ENCODE measurements at places on chromosomes 12 and 14. TPM values are rescaled to one million over a fixed set of nuclear protein-coding genes. Genes with fewer than 3 reads are reported as not detected.

The SLC39A2 gene
- not detected for polyA plus RNA-seq

- DNase-seq, result no peak
Measured at GRCh38 chr14:85317491-85318021, 212.4 kb upstream of the FLRT2 start.

- no peak for DNase-seq
Measured at GRCh38 chr12:105590571-105590970, 260.1 kb downstream of the C12orf75 start.

DNA sequence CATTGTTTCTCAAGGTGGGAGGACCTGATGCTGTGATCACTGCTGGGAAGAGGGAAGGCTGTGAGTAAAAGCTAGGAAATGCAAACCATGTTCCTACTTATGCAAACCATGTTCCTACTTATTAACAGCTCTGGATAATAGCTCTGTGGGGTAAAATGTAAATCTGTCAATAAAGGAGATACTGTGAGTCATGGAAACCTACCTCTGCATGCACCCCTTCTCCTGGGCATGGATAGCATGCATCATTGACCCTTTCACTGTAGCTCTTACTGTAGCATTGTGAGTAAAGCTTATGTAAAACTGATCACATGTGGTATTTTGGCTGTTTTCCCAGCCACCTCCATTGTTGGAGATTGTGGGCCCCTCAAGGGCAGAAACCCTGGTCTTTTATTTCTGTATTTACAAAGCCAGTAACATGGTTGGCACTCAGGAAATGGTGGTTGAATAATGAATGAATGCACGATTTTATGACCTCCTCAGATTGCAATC is 253.7 kb downstream of the GRIN2B start:
- DNase-seq, result no peak

The RFC5 gene
- 11.2 TPM for polyA plus RNA-seq

GRCh38 chr14:103442288-103442687 is 57.1 kb downstream of the MARK3 start:
- DNase-seq, result no peak

The TTC9 gene
- polyA plus RNA-seq, result 10.9 TPM

- no peak for DNase-seq
Measured at GRCh38 chr14:74882103-74882920, 596 bp downstream of the DLST start.

The CALCOCO1 gene
- polyA plus RNA-seq, result 80.8 TPM

The RAB15 gene
- 36.7 TPM for polyA plus RNA-seq

DNA sequence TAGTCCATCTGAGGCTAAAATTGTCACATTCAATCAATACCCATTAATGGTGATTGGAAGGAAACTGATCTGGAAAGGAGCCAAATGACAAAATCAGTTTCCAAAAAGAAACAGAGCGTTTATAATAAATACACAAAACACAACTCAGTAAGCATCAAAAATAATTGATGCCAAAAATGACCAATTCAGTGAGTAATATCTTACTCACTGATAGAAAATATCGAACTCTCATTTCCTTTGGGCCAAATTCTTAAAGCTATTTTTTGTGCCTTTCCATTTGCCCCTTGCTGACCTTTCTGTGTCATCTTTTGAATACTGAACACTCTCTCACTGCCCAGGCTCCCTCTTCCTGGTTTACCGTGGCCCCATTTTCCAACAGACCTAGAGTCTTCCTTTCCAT is 22.5 kb upstream of the ATP2B1 start:
- DNase-seq, result no peak

- DNase-seq, result no peak
Measured at GRCh38 chr12:68761901-68762630, 16.1 kb downstream of the SLC35E3 start.

- no peak for DNase-seq
Measured at GRCh38 chr12:32478858-32479725, 79.7 kb downstream of the FGD4 start.

GRCh38 chr14:22532345-22533056 is 56.5 kb downstream of the DAD1 start:
- DNase-seq, result no peak

DNA sequence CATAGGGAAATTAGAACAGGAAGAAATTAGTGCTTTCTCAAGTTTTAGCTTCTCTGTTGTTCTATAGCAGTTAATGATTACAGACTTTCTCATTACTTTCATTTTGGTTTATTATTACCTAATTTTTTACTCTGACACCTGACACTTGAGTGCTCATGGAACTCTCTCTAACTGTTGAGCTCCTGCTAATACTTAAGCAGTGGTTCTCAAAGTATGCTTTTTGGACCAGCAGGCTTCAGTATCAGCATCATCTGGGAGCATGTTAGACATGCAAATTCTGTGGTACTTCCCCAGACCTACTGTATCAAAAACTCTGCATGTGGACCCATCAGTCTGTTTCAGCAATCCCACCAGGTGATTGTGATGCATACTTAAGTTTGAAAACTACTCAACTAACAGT is 235.3 kb downstream of the CCDC91 start:
- no peak for DNase-seq

- no peak for DNase-seq
Measured at GRCh38 chr12:76480796-76481195, 78.8 kb downstream of the OSBPL8 start.

The TSHR gene
- polyA plus RNA-seq, result 0.65 TPM

GRCh38 chr12:57141249-57141648 is 6.2 kb downstream of the LRP1-AS start:
- no peak for DNase-seq

DNA sequence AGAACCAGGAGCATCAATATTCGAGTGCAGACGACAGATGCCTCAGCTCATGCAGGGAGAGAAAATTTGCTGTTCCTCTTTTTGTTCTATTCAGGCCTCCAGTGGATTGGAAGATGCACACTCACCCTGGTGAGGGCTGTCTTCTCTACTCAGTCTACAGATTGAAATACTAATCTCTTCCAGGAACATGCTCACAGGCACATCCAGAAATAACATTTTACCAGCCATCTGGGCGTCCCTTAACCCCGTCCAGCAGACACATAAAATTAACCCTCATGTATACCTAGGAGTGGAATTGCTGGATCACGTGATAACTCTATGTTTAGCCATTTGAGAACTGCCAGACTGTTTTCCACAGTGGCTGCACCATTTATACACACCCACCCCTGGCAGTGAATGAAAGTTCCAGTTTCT is 4.5 kb upstream of the OAS2 start:
- no peak for DNase-seq

DNA sequence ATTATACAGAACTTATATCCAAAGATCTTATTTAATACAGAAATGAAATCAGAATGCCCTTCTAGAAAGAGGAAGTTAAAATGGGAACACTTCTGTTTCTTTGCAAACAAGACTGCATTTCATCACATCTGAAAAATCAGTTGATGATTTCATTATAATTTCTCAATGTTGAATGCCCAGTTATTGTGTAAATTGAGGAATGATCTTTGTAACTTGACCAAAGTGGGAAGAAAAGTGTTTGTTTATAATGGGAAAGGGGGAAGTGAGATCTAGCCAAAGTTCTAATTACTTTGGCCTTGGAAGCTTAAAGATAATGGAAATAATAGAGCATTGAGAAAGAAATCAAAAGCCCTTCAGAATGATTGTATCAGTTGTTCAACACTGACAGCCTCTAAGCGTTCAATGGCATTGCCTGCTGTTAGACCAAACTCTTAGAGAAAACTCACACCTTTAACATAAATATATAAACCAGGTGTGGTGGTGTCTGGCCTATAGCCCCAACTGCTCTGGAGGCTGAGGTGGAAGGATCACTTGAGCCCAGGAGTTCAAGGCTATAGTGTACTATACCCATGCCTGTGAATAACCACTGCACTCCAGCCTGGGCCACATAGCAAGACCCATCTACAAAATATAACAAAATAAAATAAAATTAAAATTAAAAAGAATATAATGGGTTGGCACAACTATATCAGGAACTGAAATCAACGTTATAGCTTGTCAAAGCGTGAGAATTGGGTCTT is 9.9 kb upstream of the LYZ start:
- no peak for DNase-seq

DNA sequence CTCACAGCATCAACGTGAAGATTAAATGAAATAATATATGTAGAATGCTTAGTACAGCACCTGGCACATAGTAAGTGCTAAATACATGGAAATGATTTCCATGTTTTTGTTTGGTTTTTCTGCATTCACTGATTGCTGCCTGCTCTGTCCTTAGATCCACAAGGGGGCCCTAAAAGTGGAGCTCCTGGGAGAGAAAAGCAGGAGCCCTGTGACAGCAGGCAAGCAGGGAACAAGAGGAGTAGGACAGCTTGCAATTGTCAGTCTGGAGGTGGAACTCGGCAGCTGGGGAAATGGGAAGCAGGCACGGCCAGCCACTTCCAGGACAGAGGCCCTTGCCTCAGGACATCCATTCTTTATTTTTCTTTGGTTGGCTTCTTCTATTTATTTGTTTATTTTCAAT is 292.9 kb downstream of the BMP4 start:
- no peak for DNase-seq

The DYNLL1 gene
- 284 TPM for polyA plus RNA-seq

The FOXG1 gene
- 0.05 TPM for polyA plus RNA-seq

The GPR135 gene
- polyA plus RNA-seq, result 3.2 TPM

GRCh38 chr12:109492371-109492770 is 14.9 kb downstream of the UBE3B start:
- no peak for DNase-seq

- no peak for DNase-seq
Measured at GRCh38 chr14:47675466-47676314, at the start of gene MDGA2. Gene MDGA2 (minus strand): TSS chr14:47675605.

DNA sequence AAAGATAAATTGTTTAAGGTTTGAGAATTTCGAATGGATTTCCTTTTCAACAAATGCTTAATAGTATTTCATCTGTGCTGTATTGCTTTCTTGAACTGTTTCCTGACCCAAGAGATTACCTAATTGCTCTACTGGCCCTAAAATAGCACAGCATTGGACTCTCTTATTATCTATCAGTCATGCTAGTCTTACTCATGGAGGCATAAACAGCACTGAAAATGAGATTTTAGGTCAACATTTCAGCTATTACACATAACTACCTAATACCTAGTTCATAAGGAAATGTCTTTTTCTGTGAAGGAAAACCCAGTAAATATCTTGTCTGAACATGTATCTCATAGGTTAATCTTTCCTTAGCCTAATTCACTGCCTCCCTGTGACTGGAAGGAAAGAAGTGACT is 4.3 kb upstream of the ABCD2 start:
- DNase-seq, result no peak

The NRXN3 gene
- 0.58 TPM for polyA plus RNA-seq

DNA sequence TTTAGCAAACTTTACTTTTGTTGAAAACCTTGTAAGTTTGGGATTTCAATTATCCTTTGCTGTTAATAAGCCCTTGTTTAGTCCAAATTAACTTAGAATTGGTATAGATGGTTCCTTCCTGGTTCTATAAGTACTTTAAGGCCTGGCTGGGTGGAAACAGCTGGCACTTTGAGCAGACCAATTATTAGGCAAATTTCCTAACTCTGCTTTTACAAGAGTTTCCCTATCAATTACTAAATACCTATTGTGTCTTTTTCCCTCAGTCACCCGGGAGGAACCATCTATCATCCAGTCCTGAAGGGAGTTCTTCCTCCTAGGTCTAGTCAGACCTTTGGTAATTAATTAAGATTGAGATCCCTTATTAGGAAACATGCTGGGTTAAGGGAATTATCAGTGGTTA is 138.0 kb downstream of the SLC38A6 start:
- no peak for DNase-seq

The KIF26A gene
- 7.2 TPM for polyA plus RNA-seq

- no peak for DNase-seq
Measured at GRCh38 chr12:121582583-121583333, 1.9 kb upstream of the KDM2B start.

Data from forelimb muscle (tissue), 1 donor.